ENCODE measurements at places on chromosomes 7 and 10. TPM values are rescaled to one million over a fixed set of nuclear protein-coding genes. Genes with fewer than 3 reads are reported as not detected.

The UPK3B gene
- total RNA-seq = 0.11 TPM

The SLC26A5 gene
- 2.3 TPM for total RNA-seq

The FANK1 gene
- 1.1 TPM for total RNA-seq

The GLRX3 gene
- total RNA-seq = 52.6 TPM

The NEUROG3 gene
- not detected for total RNA-seq

The EN2 gene
- under 0.01 TPM for total RNA-seq

The LRGUK gene
- 0.17 TPM for total RNA-seq

The AP1S1 gene
- 124 TPM for total RNA-seq

The PON1 gene
- not detected for total RNA-seq

The C10orf90 gene
- total RNA-seq = not detected

The NAT16 gene
- total RNA-seq = not detected

The MSS51 gene
- 0.76 TPM for total RNA-seq

The PKD2L1 gene
- not detected for total RNA-seq

The ZNF425 gene
- 2.7 TPM for total RNA-seq

The GRM3 gene
- total RNA-seq = not detected

The HDAC9 gene
- total RNA-seq = 7.6 TPM

The GIMAP2 gene
- 33.9 TPM for total RNA-seq

The CPA2 gene
- not detected for total RNA-seq

The CPN1 gene
- total RNA-seq = not detected

The RNF148 gene
- 0.98 TPM for total RNA-seq

The FFAR4 gene
- total RNA-seq = not detected

The LRIT1 gene
- total RNA-seq = not detected

The CCZ1B gene
- 60.1 TPM for total RNA-seq

The FERD3L gene
- not detected for total RNA-seq

The CAMK2B gene
- not detected for total RNA-seq

The LIPK gene
- total RNA-seq = not detected

The CDC14C gene
- total RNA-seq = under 0.01 TPM

The PAPOLB gene
- total RNA-seq = 0.11 TPM

The PILRA gene
- total RNA-seq = 0.22 TPM

The TIMM23 gene
- 58.2 TPM for total RNA-seq

The RASA4B gene
- 3.8 TPM for total RNA-seq

The FAM20C gene
- total RNA-seq = 1.3 TPM
